NCI-H187 treated with DMSO at 0.1 percent for 48 hours (cell line): ENCODE measurements at places on chromosomes 11 and 22.

- DNase-seq = no peak
Observed at GRCh38 chr11:96622026-96622634, 232.3 kb downstream of the JRKL start.

DNA sequence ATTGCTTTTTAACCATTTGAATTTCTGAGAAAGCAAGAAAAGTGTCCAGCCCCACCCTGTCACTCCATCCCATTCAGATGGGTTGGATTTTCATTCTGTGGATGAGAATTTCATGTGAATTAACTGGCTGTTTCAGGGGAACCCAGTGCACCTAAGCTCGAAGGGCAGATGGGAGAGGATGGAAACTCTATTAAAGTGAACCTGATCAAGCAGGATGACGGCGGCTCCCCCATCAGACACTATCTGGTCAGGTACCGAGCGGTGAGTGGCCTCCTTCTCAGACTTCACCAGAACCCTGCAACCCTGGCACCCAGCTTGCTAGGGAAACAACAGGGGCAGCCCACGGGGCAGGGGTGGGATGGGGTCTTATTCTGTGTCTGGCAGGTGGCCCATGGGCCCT, 58.6 kb upstream of the TTC12 start:
- DNase-seq = no peak

GRCh38 chr11:9774591-9775397, 110.9 kb downstream of the SWAP70 start:
- DNase-seq = no peak

GRCh38 chr11:123219066-123219690, 24.1 kb upstream of the CLMP start:
- no peak for DNase-seq

DNA sequence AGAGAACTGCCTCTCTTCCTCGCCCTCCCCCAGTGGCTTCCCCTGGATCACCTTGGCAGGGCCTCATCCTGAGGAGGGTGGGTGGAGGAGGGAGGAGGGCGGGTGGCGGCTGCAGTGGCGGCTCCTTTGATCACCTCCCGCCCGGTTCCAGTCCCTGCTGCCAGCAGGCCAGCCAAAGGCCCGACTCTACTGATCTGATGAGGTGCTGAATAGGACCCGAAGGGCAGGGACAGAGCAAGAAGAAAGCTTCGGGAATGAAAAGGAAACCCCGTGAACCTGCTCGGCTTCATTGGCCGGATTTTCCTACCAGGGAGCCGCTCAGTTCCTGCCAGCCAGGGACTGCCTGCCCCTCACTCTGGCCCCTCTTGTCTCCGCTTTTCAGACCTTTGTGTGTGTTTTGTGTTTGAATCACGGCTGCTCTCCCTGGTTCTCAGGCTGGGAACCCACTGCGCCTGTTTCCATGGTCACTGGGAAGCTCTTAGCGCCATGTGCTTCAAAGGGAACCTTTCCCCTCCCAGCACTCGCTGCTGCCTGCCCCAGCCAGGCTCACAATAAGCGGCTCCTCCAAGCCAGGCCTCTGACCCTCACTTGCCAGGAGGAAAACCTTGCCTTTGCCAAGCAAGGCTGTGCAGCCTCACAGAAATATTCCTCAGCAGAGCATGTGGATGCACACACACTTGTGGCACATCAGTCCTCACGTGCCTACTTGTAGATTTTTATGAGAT, 56.8 kb downstream of the C22orf31 start:
- DNase-seq = peak; percentile 5

GRCh38 chr22:39818094-39818493, 75.5 kb downstream of the ENTHD1 start:
- no peak for DNase-seq

DNA sequence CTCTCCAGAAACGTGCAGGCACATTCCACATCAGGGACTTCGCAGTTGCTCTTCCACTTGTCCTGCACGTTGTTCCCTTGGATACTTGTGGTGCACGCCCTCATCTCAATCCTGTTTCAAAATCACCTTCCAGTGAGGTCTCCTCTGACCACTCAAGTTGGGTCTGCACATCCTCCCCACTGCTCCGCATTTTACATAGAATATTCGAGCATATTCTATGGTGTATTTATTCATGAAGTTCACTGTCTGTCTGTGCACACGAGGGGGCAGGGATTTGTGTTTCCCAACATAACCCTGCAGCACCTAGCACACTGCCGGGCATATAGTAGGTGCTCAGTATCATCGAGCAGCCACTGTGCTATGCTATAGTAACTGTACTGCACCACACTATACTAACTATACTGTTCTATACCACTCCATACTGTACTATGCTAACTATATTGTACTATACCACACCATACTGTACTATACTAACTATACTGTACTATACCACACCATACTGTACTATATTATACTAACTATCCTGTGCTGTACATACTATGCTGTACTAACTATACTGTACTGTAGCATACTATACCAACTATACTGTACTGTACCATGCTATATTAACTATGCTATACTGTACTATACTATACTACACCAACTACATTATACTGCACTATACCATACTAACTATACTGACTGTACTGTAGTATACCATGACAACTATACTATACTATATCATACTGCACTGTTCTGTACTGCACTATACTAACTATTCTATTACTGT, 30.3 kb downstream of the ELF5 start:
- no peak for DNase-seq

- DNase-seq = no peak
Observed at GRCh38 chr11:93939084-93939760, 81.9 kb upstream of the HEPHL1 start.

- DNase-seq = no peak
Observed at GRCh38 chr11:10673501-10674062, 20.0 kb downstream of the IRAG1 start.

GRCh38 chr11:15073361-15074205, at the start of gene CALCB:
CALCB (plus strand) TSS chr11:15073593; CDS start chr11:15074719, 1,126 bp downstream.
- no peak for DNase-seq

- DNase-seq = no peak
Observed at GRCh38 chr22:47152938-47153337, 390.5 kb downstream of the TBC1D22A start.

DNA sequence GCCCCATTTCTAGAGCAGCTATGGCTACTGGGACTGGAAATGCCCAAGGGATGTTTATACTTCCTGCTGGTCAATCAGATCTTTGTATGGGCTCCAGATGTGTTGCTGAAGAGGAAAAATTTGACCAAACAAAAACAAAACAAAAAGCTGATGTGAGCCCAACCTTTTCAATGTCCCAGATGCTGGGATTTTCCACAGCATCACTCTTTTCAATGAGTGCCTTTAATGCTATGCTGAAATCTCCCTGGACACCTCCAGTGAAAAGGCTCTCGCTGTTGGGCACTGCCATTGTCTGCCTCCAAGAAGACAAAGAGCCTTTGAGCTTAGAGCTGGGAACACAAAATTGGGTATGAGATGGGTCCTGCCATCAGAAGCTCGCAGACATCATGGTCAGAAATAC, 671.9 kb downstream of the NTM start:
- DNase-seq = no peak
